ENCODE measurements at places on chromosomes 3 and 15.

GRCh38 chr15:26689462-26689861 is 83.4 kb downstream of the GABRB3 start:
- DNase-seq, result no peak

DNA sequence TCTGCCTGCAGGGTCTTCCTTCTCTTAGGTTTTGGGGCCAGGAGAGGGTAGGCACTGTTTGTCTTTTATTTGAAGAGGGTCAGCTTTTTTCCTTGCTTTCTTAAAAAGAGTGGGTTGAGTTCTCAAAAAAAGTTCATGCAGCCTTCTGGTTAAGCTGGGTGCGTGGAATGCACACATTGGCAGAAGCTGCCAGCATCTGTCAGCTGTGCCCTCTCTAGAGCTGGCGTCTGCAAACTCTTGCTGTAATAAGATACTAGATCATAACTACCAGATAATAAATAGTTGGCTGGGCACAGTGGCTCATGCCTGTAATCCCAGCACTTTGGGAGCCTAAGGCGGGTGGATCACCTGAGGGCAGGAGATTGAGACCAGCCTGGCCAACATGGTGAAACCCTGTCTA is 373.4 kb downstream of the OCA2 start:
- DNase-seq, result no peak

DNA sequence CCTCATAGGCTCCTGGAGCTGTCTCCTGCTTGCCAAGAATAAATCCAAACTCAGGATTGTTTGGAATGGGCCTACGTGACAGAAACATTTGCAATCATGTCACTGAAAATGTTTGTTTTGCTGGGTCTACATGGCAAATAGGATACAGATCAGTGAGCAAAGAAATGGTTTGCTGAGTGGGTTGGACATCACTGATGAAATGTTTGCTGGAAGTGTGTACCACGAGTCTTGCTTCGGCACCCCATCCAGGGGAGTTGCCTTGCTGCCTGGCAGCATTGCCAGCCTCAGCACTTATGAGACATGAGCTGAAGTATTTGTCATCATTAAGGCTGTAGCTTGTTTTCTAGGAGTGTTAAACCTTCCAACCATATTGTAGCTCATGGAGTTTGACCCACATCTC is 213.3 kb upstream of the CFAP20DC start:
- DNase-seq, result no peak

DNA sequence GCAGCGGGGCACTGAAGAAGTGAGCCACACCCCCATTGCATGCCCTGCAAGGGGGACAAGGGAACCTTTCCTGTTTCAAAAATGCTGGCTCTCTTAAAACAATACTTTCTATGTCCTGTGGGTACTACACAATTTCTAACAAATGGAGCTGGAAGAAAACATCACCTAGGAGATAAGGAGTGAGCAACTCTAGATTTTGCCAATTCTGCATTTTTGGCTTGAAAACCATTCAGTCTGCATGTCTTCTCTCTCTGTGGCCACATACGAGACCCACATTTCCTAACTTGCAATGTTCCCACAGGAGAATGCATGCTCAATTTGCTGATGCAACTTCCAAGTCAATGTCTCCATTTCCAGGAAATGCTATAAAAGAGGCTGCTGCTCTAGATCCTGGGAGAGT is 662.0 kb downstream of the SQOR start:
- DNase-seq, result no peak
